ENCODE measurements at places on chromosomes 13 and 19.

DNA sequence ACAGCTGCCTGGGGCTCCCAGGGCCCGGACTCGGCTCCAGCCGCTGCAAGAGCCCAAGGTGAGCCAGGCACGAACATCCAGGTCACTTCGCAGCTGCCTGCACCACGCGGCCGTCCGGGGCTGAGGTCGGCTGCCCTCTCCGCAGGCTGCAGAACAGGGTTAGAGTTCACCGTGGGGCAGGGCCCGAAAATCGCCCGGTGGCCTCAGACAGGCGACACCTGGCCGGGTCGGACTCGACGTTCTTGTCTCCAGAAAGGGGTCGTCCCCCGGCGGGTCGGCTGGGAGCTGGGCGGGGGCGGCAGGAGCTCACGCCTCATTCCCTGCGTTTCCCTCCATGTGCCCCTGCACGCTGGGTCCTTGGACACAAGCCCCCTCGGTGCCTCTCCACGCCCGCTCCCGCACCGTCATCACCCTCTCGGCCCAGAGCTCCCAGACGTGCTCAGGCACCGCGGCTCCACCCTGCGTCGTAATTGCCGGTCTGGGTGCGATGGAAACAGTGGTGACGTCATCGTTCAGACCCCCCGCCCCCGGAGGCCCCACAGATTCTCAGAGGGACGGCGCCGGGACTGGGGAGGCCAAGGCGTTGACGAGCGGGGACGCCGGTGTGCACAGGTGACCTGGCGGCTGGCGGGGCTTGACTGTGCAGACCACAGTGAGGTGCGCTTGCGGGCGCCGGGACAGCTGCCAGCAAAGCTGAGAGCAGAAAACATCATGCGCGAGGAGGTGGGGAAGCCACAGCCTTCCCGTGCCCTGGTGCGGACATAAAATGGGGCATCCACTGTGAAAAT lies 4.0 kb upstream of the GRIN3B start:
- no peak for DNase-seq

GRCh38 chr13:58495668-58496067 lies 864.1 kb downstream of the PCDH17 start:
- no peak for DNase-seq

DNA sequence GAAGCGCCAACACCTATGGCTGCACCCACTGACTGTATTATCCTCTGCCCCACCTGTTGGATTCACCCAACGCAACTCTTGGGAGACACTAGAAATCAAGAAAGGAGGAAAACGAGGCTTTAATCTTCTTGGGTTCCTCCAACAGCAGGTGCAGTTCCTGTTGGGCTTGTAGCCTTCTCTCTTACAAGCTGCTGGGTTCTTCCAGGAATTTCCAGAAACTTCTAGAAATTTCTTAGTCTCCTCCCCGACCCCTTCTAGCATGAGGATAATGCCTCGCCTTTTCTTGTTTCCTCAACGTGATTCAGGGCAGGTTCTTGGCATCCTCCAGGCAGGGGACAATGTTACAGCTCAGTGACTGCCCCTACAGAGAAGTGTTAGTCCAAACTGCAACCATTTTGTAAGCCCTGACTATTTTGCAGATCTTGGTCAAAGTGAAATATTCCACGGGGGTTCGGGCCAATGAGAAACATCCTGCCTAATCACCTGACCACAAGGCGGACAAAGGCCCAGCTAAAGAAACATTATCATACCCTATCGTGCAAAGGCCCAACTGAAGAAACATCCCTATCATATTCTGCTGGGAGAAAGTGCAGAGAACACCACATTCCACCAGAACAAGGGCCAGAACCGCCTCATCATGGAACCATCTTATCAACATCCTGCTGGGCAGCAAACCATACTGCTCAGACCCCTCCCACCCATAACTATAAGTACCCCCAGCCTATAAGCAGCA lies 614 bp upstream of the PNMA8A start:
- DNase-seq: no peak

GRCh38 chr13:60662595-60662994 lies 265.6 kb downstream of the TDRD3 start:
- DNase-seq: no peak

GRCh38 chr19:13729859-13730258 lies 34.5 kb upstream of the MRI1 start:
- DNase-seq: no peak

- no peak for DNase-seq
Measured at GRCh38 chr13:74869846-74870245, 612.1 kb downstream of the TBC1D4 start.

DNA sequence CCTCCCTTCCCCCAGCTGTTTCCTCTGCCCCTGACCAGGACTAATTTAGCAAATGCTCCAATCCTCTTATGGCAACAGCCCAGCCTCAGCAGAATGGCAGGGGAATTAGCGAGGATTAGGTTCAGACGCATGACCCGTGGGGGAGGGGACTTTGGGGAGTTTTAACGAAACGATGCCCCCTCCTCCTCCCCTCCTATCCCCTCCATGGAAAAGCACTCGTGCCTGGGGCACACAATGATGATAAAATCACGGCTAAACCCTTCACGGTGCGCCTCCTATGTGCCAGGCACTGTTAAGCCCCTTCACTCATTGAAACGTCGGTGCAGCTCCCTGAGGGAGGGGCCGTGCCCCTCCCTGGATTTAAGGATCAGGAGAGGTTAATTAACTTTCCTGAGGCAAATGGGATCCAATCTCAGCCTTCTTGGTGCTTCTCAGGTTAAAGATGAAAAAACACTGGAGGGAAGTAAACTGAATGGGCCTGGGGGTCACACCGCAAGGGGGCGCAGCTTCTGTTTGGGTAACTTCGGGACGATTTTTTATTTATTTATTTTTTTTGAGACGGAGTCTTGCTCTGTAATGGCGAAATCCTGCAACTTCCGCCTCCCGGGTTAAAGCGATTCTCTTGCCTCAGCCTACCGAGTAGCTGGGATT lies 10.1 kb upstream of the TPRX2 start:
- no peak for DNase-seq

GRCh38 chr13:100725472-100725871 lies 50.9 kb upstream of the TMTC4 start:
- DNase-seq: no peak

GRCh38 chr13:44848920-44849676 lies 140.2 kb downstream of the NUFIP1 start:
- DNase-seq: no peak

DNA sequence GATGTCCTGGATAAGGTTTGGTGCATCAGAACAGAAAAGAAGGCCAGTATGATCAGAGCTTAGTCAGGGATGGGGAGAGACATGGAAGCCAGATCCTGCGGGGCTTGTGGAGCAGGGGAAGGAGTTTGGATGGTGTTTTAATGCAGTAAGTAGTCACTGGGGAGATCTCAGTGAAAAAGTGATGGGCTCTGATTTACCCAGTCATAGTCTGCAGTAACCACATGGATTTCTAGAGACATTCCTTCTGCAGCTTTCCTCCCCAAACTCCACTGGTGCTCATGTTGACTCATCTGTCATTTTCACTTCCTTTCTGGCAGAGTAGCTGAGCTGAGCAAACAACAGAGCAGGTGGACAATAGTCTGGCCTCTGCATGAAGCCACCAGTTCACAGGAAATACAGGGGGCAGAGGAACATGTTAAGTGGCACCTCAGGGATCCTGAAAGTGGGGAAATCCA lies 144.1 kb downstream of the DPF1 start:
- DNase-seq: peak; percentile 77

- DNase-seq: no peak
Measured at GRCh38 chr13:51500687-51501086, 47.9 kb upstream of the INTS6 start.

DNA sequence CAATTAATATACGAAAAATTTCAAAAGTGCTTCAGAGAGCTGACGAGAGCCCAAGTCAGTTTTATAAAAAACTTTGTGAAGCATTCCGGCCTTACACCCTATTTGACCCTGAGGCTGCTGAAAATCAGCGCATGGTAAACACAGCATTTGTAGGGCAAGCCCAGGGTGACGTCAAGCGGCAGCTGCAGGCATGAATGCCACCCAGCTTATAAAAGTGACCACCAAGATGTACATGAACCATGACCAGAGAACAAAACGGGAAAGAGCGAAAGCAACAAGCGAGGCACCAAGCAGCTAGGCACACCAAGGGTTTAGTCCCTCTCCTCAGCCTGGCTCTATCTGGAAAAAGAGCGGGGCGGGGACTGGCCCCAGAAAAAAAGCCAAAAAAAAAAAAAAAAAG lies 6.0 kb downstream of the SIGLEC11 start:
- no peak for DNase-seq

DNA sequence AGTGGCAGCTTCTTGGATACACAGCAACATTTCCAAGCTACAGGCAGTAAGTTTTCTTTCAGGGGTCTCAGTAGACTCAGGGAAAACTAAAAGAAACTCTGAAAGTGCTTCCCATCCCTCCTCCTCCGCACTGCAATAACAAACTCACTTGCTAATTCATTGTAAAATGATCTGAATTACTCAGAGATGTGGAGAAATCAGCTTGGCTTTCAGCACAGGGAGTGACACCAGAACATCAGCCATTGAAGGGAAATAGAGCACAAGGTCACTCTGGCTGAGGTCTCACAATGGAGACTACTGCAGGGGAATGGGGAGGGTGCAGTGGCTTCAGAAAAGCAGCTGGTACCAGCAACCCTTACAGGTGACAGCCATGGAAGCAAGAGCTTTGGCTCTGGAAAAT lies 137.3 kb upstream of the SERP2 start:
- no peak for DNase-seq

GRCh38 chr13:110129539-110130186 lies 177.3 kb downstream of the COL4A1 start:
- DNase-seq: no peak

- DNase-seq: no peak
Measured at GRCh38 chr13:87087741-87088140, 583.4 kb upstream of the SLITRK5 start.

- no peak for DNase-seq
Measured at GRCh38 chr13:85651440-85651839, 147.8 kb downstream of the SLITRK6 start.

GRCh38 chr19:40605216-40605971 lies 4.2 kb downstream of the LTBP4 start:
- DNase-seq: no peak

DNA sequence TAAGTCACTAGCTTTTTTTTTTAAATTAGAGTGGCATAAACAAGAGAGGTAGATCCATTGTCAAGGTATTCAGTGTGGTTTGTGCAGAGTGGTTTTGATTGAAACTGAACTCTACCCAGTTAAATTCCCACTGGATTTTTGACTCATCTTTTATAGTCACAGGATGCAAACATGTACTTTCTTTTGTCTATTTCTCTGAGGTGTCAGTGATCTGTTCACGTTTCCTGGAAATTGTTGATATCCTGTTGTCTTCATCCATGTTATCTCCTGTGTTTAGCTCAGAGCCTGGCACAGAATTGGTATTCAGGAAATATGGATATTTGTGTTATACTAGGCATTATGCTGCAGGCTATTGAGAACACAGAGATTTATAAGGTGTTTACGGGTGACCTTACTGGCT lies 119.7 kb downstream of the PCCA start:
- DNase-seq: no peak

- DNase-seq: no peak
Measured at GRCh38 chr19:18558604-18559003, 934 bp downstream of the KXD1 start.

DNA sequence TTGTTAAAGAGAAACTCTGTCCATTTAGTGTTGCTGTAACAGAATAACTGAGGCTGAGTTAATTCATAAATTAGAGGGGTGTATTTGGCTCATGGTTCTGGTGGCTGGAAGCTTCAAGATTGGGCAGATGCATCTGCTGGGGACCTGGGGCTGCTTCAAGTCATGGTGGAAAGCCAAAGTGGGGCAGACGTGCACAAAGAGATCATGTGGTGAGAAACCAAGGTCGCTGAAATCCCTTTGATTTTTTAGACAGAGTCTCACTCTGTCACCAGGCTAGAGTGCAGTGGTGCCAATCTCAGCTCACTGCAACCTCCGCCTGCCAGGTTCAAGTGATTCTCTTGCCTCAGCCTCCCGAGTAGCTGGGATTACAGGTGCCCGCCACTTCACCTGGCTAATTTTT lies 46.0 kb downstream of the RCBTB2 start:
- no peak for DNase-seq

DNA sequence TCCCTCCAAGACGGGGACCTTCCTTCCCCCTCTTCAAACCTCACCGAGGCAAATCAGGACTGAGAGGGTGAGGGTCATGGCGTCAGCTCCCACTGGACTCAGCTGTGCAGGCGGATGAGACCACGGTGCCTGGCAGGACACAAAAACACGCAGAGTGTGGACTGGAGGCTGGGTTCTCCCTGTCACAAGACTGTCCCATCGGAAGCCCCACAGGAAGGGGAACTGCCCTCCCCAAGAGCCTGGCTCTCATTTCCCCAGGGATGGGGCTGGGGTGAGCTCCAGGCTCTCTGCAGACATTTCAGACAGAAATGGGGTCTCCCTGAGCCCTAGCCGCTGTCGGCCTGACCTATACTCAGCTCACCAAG lies at the start of gene LILRB5:
Gene LILRB5, minus strand, starts transcription at position 158 of the 365 bp plus-strand sequence. Its CDS starts 80 bp downstream, at position 78.
- no peak for DNase-seq

- DNase-seq: no peak
Measured at GRCh38 chr19:9009431-9009830, 778 bp downstream of the MUC16 start.

GRCh38 chr19:29193155-29193554 lies 19.8 kb downstream of the UQCRFS1 start:
- DNase-seq: no peak

- DNase-seq: peak; percentile 64
Measured at GRCh38 chr13:107459430-107459829, 755.9 kb downstream of the LIG4 start.

GRCh38 chr19:3605770-3606169 lies 905 bp downstream of the TBXA2R start:
- no peak for DNase-seq

DNA sequence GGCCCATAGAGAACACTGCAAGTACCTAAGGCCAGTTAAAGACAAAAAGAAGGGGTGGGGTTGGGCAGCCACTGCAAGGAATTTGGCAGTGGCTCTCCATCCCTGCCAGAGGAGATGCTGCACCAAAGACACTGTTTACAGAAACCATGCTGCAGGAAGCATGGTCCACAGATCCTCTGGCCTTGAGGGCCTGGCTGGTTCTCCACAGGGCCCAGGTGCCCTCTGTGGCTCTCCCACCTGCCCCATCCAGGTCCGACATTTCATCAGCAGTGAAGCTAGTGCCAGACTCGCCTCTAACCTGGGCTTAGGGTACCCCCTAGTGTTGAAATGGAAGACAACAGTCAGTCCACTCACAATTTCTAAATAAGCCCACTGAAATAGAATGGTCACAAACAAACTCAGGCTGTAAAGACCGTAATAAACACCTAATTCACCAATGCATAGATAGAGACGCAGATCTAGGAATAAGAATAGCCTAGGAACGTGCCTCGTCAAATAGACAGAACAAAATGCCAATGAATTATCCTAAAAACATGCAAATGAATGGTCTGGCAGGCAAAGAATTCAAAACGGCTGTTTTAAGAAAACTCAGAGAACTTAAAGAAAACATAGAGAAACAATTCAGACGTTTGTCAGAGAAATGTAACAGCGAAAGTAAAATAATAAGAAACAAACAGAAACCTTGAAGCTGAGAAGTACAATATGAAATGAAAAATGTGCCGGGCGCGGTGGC lies 23.3 kb downstream of the LYPD4 start:
- no peak for DNase-seq

All from AG09309 (cell line).